ENCODE measurements at places on chromosomes 1 and 21.

DNA sequence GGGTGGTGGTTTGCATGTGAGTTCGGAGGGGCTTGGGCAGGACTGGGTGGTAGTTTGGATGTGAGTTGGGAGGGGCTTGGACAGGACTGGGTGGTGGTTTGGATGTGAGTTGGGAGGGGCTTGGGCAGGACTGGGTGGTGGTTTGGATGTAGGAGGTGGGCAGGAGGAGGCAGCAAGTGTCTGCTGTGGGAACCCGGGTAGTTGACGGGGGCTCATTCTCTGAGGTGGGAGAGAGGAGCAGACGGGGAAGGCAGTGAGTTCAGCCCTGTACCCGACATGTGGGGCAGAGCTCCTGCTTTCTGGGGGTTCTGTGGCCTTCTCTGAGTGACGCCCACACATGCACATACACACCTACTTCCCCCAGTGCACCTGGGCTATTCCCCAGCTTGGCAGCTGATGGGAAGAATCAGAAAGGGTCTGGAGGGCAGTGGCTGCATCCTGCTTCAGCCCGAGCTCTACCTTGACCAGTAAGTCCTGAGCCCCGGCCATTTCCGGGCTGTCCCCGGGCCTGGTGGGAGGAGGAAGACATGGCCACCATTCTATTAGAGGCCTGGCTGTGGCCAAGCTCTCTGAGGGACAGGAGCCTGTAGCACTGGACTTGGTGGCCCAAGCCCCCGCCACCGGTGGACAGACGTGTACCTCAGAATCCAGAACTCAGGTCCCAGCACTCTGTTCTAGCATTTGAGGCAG, 58.1 kb downstream of the EDN2 start:
- DNase-seq: no peak

DNA sequence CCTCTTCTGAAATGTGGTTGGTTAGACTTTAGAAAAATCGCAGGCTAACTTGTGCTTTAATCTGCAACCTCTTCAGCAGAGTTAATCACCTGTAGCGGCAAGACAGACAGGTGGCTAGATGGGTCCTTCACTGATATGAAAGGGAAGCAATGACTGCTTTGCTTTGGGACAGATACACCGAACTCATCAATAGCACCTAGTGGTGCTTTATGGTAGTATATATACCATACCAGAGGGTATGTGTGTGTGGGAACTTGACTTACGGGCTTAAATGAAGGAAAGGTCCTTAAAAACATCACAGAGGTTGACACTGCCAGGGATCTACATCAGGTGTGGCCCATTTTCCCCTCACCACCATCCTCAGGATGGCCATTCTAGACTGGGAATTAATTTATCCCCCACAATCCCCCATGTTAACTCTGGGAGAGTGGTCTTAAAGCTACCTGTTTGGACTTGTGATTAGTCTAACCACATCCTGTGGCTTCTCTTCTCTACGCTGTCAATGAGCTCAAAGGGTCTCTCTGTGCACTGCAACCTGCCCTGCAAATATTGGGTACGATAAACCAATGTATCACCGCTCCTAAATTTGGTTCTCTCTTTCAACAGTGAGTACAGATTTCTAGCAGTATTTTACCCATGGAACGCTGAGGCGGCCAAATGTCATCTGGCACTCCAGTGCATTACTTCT, 162.7 kb downstream of the SIPA1L2 start:
- no peak for DNase-seq

DNA sequence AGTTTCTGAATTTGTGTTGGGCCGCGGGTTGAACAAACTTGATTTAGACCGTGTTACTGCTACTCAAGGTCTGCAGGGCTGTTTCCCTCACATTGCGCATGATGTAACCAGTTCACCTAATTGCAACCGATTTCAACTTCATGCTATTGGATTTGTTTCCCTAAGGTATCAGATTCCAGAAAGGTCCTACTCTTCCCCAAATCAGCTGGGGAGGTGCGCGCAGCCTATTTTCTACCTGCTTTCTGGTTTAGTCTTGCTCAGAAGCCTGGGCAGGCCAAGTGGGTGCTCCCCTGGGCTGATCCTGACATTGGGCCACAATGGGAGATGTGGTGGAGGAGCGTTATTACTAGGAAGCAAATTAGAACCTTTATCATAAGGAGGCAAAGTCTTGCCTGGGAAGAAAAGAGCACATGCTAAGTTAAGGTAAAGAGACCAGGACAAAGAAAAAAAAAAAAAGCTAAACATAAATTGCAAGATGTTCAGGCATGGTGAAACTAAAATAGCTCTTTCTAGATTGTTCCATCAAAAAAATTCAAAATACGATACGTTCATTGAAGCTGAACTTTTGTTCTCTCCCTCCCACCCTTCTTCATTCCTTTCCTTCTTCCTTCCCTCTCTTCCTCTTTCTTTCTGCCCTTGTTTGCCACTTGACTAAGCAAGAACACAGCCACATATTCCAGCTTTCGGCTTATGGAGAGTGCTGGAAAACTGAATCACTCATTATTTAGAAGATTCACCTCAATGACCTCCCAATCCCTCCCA, 28.8 kb upstream of the TARBP1 start:
- no peak for DNase-seq

GRCh38 chr1:220544901-220545303, 17.0 kb downstream of the MARK1 start:
- DNase-seq: peak; percentile 49

GRCh38 chr1:92879316-92879968, 47.6 kb downstream of the RPL5 start:
- no peak for DNase-seq

DNA sequence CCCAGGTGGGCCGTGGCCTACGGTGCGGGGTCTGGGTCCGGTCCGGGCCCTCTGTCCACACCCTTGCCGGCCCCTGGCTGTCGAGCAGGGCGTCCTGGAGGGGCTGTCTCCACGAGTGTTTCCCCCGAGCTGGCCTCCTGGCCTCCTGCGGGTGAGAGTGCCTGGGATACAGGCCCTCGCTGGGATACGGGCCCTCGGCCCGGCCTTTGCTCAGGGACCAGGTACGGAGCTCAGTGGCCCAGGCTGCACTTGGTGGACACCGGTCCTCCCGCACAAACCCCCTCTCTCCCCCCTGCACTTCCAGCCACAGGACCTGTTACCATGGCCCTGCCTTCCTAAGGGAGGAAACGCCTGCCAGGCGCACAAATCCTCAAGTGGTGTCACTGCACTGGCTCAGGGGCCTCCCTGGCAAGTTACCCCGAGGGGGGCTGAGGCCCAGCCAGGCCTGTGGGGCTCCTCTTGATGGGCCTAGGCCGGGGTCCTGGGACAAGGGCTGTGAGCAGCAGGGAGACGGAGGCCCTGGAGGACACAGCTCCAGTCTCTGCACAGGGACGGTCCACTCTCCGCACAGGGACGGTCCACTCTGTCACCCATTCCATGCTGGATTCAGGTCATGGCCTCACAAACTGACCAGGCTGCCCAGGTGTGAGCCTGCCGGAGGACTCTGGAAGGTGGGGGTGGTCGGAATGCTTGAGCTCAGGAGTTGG, 18.2 kb upstream of the RNF223 start:
- no peak for DNase-seq

GRCh38 chr1:25715888-25716287, 84.1 kb upstream of the SELENON start:
- DNase-seq: no peak

DNA sequence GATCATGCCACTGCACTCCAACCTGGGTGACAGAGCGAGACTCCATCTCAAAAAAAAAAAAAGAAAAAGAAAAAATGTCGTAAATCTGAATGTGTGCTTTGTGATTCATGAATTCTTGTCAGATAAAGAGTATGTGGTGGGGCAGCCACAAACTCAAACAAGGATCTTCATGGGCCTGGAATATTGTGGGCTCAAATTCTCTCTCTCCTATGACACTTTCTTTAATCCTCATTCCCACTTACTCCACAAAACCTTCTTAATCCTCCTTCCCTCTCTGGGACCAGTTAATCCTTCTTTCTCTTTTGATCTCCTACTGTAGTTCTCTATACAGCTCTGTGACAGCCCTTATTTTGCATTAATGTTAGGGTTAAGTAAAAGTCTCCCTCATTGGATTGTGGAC, 112.3 kb downstream of the AK5 start:
- DNase-seq: no peak

DNA sequence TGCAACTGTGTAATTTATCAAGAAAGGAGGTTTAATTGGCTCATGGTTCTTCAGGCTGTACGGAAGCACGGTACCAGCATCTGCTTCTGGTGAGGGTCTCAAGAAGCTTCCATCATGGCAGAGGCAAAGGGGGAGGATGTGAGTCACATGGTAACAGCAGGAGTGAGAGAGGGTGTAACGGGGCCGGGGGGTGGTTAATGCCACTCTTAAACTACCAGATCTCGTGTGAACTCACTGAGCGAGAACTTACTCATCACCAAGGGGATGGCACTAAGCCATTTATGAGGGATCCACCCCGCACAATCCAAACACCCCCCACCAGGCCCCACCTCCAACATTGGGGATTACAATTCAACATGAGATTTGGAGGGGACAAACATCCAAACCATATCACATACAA, 21.0 kb upstream of the IFFO2 start:
- DNase-seq: no peak

- DNase-seq: no peak
Observed at GRCh38 chr1:67883069-67883468, 49.8 kb upstream of the GNG12 start.

GRCh38 chr1:71193153-71193552, 112.3 kb upstream of the ZRANB2 start:
- DNase-seq: no peak

DNA sequence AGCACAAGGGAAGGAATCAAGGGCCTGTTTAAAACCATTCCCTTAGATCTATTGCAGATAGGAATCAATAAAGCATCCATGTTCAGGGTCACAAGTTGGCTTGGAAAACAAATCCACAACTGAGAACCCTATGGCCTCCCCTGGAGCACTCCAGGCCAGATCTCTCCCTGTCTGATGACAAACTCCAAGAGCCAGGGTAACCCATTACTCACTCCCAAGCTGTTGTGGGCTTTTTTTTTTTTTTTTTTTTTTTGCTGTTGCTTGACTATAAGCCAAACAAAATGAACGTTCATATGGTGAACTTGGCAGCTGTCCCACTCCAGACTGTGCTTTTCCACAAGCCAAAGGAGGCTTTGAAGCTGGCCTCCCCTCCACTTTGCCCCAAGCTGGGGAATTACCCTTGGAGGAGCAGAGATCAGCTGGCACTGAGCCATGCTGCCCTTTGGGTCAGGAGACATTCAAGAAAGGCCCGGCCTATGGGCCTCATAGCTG, 35.7 kb upstream of the VAV3 start:
- no peak for DNase-seq

DNA sequence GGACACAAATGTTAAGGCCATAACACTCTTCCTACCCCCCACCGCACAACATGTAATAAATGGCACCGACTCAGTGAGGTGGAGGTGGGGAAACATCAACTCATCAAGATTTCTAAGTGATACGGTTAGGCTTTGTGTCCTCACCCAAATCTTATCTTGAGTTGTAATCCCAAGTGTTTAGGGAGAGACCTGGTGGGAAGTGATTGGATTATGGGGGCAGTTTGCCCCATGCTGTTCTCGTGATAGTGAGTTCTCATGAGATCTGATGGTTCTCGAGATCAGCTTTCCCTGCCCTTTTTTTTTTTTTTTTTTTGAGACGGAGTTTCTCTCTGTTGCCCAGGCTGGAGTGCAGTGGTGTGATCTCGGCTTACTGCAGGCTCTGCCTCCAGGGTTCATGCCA, 51.0 kb upstream of the ACTL8 start:
- DNase-seq: no peak

DNA sequence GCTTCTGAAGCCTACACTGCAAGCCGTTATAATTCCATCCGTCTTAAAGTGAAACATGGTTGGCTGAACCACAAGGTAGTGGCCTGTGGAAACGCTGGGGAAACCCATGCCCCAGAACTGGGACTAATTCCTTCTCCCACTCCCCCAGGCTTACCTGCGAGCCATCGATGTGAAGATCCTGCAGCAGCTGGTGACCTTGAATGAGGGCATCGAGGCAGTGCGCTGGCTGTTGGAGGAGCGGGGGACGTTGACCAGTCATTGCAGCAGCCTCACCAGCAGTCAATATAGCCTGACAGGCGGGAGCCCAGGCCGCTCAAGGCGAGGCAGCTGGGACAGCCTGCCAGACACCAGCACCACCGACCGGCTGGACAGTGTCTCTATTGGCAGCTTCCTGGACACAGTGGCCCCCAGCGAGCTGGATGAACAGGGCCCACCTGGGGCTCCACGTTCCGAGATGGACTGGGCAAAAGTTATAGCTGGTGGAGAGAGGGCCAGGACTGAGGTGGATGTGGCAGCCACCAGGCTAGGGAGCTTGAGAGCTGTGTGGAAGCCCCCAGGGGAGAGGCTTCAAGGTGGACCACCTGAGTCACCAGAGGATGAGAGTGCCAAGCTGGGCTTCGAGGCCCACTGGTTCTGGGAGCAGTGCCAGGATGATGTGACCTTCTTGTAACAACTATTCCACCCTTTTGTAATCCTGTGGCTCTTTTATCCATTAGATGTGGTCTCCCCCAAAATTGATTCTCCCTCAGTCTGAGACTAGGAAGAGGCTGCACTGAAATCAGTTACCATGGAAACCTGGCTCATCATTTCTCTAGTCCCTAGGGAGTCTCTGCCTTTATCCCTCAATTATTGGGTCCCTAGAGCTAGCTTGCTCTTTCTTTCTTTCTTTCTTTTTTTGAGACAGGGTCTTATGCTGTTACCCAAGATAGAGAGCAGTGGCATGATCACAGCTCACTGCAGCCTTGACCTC, 16.7 kb downstream of the LURAP1 start:
- DNase-seq: no peak

GRCh38 chr1:177571076-177571475, 398.8 kb downstream of the SEC16B start:
- DNase-seq: no peak

- DNase-seq: no peak
Observed at GRCh38 chr1:223849352-223850254, 3.9 kb upstream of the TP53BP2 start.

GRCh38 chr1:163709636-163710035, 387.9 kb downstream of the NUF2 start:
- no peak for DNase-seq

- peak; percentile 12 for DNase-seq
Observed at GRCh38 chr1:94463056-94463764, 45.0 kb downstream of the ABCD3 start.

DNA sequence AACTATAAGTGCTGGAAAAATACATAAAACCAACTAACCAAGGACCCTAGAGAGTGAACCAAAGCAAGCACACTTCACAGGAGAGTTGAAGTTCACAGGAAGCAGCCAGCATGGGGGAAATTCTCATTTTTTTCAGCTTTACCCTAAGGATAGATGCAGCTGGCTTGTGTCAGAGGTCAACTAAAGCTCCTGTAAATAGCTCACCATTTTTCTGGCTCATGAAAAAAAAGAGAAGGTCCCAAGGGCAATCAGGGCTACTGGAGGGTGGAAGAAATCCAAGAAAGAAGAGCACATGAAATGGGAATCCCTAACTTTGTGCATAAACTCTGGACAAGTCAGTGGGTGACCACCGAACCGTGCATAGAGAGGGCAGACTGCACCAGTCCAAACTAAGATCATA, 58.3 kb downstream of the KCNJ15 start:
- no peak for DNase-seq

DNA sequence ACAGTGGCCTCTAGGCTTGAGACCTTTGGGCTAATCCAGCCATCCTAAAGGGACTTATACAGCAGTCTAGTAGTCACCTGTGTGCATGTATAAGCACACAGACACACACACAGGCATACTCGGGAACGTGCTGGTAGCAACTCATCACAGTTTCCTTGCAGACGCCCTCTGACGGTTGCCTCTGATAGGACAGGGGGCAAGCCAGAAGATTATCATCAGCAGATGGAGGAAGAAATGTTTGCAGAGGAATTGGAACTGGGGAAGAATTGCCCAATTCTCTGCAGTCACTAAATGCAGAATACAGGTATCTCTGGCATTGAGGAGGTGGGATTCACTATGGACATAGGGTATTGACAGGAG, 222.2 kb downstream of the C1orf94 start:
- no peak for DNase-seq

Data from HEK293T (cell line).